Gastrocnemius medialis (tissue), 4 donors: ENCODE measurements at places on chromosomes 6 and 20. TPM values are rescaled to one million over a fixed set of nuclear protein-coding genes. Genes with fewer than 3 reads are reported as not detected.

DNA sequence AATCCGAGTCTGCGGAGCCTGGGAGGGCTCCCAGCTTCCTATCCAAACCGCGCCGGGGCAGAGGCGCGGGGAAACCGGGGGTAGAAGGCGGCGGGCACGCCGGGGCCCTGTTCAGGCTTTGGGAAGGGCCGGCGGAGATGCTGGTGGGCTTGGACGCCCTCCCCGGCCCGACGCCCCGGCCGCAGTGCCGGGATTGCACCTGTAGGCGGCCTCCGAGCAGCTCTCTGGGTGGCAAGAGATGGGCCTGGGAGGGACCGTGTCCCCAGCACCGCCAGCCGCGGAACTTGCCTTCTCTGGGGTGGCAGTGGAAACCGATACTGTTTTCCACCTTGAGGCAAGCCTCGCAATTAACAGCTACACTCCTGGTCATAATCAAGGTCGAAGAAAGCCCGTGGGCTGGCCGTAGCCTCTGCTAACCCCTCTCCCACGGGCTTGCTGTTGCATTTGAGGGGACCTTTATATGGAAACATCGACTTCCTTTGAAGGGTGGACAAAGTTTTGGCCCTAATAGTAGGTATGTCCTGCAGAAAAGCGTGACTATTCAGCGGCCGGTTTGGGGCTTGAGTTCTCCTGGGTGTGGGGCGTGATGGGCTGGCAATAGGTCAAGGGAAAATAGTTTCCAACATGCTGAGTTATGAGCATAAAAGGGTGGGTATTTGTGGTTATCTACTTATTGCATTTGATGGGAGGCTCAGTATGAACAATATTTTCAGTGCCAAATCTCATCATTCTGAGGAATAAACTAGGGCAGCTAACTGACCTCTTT is 1.1 kb upstream of the JAG1 start:
- H3K36me3 ChIP-seq, result no peaks in the 10 kb centered on the region
- peak overlapping the region; percentile 98 for H3K4me3 ChIP-seq
- H3K27me3 ChIP-seq, result no peaks in the 10 kb centered on the region
- DNase-seq, result no peak

GRCh38 chr6:99288668-99289067 is 60.8 kb downstream of the FAXC start:
- no peak overlapping the region for H3K27ac ChIP-seq
- no peaks in the 10 kb centered on the region for H3K4me1 ChIP-seq
- H3K36me3 ChIP-seq, result no peaks in the 10 kb centered on the region
- no peak for DNase-seq

- H3K36me3 ChIP-seq, result no peaks in the 10 kb centered on the region
- no peaks in the 10 kb centered on the region for H3K27me3 ChIP-seq
- H3K27ac ChIP-seq, result no peak overlapping the region
- H3K4me1 ChIP-seq, result no peaks in the 10 kb centered on the region
- no peak overlapping the region for H3K4me3 ChIP-seq
- DNase-seq, result no peak
Observed at GRCh38 chr6:25542984-25543910, 108.8 kb upstream of the SCGN start.

- peak overlapping the region; percentile 80 for H3K4me3 ChIP-seq
- DNase-seq, result peak; percentile 7
- H3K27me3 ChIP-seq, result no peaks in the 10 kb centered on the region
- no peaks in the 10 kb centered on the region for H3K36me3 ChIP-seq
- H3K27ac ChIP-seq, result peak overlapping the region; percentile 82
Observed at GRCh38 chr20:41617059-41617901, 897 bp downstream of the CHD6 start.

DNA sequence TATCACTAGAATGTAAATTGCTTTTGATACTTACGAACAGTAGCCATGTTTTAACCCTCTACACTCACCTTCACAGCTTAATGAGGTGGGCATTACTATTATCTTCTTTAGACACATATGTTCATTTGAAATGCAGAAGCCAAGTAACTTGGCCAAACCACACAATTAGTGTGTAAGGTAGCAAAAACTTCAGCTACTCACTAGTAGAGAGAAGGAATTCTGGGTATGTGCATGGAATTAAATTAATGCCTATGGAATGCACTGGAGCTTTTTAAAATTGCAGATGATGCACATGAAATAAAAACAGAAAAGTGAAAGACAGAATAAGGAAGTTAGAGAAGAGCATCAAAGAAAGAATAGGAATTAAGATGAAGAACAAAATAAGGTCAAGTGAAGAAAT is 494.0 kb downstream of the ADGRB3 start:
- no peak for DNase-seq
- H3K27me3 ChIP-seq, result no peaks in the 10 kb centered on the region
- H3K4me1 ChIP-seq, result no peaks in the 10 kb centered on the region

Gene MCHR2
- not detected for total RNA-seq

Gene TUBB1
- 0.07 TPM for total RNA-seq

GRCh38 chr6:23524548-23524947 is 601.5 kb upstream of the NRSN1 start:
- DNase-seq, result no peak
- H3K4me1 ChIP-seq, result no peaks in the 10 kb centered on the region
- no peaks in the 10 kb centered on the region for H3K27me3 ChIP-seq
- H3K36me3 ChIP-seq, result no peaks in the 10 kb centered on the region
- H3K4me3 ChIP-seq, result no peak overlapping the region

Gene APCDD1L
- total RNA-seq, result not detected

GRCh38 chr6:31660381-31661261 is at the start of gene C6orf47:
Gene C6orf47, minus strand, starts transcription at chr6:31660778. Its CDS starts 831 bp downstream, at chr6:31659947.
- peaks cover 40% of the 10 kb centered on the region for H3K4me1 ChIP-seq
- H3K27ac ChIP-seq, result peak within 1 kb of the TSS; percentile 80
- peak within 1 kb of the TSS; percentile 71 for H3K4me3 ChIP-seq
- H3K36me3 ChIP-seq, result no peaks in the 10 kb centered on the region
- H3K27me3 ChIP-seq, result no peaks in the 10 kb centered on the region

GRCh38 chr20:57654363-57654997 is 34.3 kb upstream of the ZBP1 start:
- H3K27ac ChIP-seq, result no peak overlapping the region
- no peaks in the 10 kb centered on the region for H3K4me1 ChIP-seq
- no peak for DNase-seq
- H3K36me3 ChIP-seq, result peaks cover 9% of the 10 kb centered on the region
- no peak overlapping the region for H3K4me3 ChIP-seq

Gene RAB44
- total RNA-seq, result not detected
